Calu3 (cell line): ENCODE measurements at places on chromosomes 2 and 18. TPM values are rescaled to one million over a fixed set of nuclear protein-coding genes. Genes with fewer than 3 reads are reported as not detected.
A peak's percentile ranks its signal among the peaks of the same experiment; 100 is the strongest.

DNA sequence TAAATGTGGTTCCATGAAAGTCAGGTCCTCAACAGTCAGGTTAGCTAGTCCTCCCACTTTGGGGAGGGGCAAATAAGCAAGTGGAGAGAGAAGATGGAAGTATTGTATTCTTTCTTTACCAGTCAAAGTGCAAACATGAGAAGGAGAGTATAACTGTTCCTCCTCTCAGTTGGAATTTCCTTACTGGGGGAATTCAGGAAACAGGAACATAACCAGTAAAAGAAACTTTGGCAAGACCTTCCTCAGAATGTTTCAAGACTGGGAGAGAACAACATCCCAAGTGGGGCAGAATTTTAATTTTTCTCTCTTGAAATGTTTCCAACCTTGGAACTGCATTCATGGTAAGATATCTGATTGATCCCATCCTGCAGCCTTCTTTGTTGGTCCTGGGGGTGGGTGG is 552.4 kb upstream of the TNP1 start:
- H3K27ac ChIP-seq, result no peak overlapping the region
- DNase-seq, result no peak
- H3K4me1 ChIP-seq, result no peaks in the 10 kb centered on the region
- no peaks in the 10 kb centered on the region for H3K27me3 ChIP-seq
- no peaks in the 10 kb centered on the region for H3K36me3 ChIP-seq

- peaks cover 40% of the 10 kb centered on the region for H3K4me1 ChIP-seq
- H3K4me3 ChIP-seq, result peak overlapping the region; percentile 98
- peak; percentile 63 for DNase-seq
- H3K27ac ChIP-seq, result peak overlapping the region; percentile 75
These were observed 1.2 kb downstream of the ZFP36L2 start for GRCh38 chr2:43225093-43225787.

- no peaks in the 10 kb centered on the region for H3K36me3 ChIP-seq
- H3K27ac ChIP-seq, result no peak overlapping the region
- no peak for DNase-seq
- H3K4me1 ChIP-seq, result peaks cover 8% of the 10 kb centered on the region
- peaks cover 5% of the 10 kb centered on the region for H3K27me3 ChIP-seq
These were observed 90.1 kb upstream of the FAM136A start for GRCh38 chr2:70391988-70392387.

DNA sequence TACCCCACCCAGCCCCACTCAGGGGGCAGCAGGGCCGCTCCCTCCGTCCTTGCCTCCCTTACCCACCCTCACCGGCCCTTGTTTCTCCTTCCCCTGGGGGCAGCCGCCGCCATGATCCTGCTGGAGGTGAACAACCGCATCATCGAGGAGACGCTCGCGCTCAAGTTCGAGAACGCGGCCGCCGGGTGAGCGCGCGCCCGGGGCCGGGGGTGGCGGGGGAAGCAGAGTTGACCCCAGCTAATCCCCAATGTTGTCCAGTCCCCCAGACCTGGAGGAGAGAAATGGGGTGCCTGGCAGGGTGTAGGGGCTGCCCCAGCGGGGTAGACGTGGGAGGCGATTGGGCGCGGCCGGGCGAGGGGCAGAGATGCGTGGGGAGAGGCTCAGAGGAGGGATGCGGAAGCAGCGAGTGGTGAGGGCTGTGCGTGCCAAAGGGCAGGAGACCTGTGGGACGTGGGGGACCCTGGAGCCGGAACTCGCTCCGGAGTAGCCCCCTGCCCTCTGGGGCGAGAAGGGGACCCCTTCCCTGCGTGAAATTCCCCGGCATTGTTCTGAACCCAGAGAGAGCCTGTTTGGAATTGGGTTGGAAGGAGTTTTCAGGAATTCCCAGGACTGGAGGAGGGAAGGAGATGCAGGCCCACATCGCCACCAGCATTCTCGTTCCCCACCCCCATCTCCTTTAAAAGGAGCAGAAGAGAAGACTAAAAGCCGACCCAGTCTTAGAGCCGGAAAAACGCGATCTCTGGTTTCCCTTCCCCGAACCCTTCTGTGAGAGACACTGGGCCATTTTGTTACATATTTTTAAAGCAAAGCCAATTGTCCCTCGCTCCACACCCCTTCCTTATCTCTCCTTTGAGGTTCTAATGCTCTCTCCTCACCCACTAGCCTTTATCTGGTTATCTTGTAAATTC is 625 bp downstream of the ARPC2 start:
- H3K4me3 ChIP-seq, result peak overlapping the region; percentile 89
- peaks cover 55% of the 10 kb centered on the region for H3K4me1 ChIP-seq
- H3K36me3 ChIP-seq, result peaks cover 64% of the 10 kb centered on the region
- no peaks in the 10 kb centered on the region for H3K27me3 ChIP-seq
- peak; percentile 45 for DNase-seq
- H3K27ac ChIP-seq, result peak overlapping the region; percentile 96

GRCh38 chr2:105754011-105754410 is 9.3 kb downstream of the NCK2 start:
- H3K4me1 ChIP-seq, result peaks cover 72% of the 10 kb centered on the region
- no peaks in the 10 kb centered on the region for H3K27me3 ChIP-seq
- no peak overlapping the region for H3K27ac ChIP-seq
- peaks cover 21% of the 10 kb centered on the region for H3K36me3 ChIP-seq

GRCh38 chr2:67237288-67237687 is 159.8 kb upstream of the ETAA1 start:
- DNase-seq, result no peak
- no peaks in the 10 kb centered on the region for H3K36me3 ChIP-seq
- no peaks in the 10 kb centered on the region for H3K27me3 ChIP-seq
- H3K4me3 ChIP-seq, result no peak overlapping the region
- peak overlapping the region; percentile 13 for H3K27ac ChIP-seq

GRCh38 chr2:241225545-241225944 is 37.1 kb downstream of the ANO7 start:
- H3K36me3 ChIP-seq, result peaks cover 79% of the 10 kb centered on the region
- no peak overlapping the region for H3K4me3 ChIP-seq
- DNase-seq, result no peak
- H3K4me1 ChIP-seq, result no peaks in the 10 kb centered on the region
- no peaks in the 10 kb centered on the region for H3K27me3 ChIP-seq
- H3K27ac ChIP-seq, result no peak overlapping the region

DNA sequence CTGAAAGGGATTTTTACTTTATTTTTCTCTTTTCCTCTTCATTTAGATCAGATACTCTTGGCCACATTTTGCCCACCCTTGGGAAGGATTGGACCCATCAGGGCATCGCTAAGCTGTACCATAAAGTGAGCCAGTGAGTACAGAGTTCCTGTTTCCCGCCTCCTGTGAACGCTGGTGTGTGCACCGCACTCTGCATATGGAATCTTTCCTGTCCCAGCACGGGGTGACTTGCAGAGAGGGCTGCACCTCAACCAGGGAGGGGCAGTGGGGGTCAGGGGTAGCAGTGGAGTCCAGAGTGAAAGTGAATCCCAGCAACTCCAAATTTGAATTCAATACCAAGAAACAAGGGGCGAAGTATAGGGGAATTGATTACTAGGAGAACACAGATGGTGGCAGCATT is 58.6 kb downstream of the LPIN1 start:
- no peaks in the 10 kb centered on the region for H3K4me1 ChIP-seq
- no peak for DNase-seq
- H3K4me3 ChIP-seq, result no peak overlapping the region
- H3K27ac ChIP-seq, result no peak overlapping the region

DNA sequence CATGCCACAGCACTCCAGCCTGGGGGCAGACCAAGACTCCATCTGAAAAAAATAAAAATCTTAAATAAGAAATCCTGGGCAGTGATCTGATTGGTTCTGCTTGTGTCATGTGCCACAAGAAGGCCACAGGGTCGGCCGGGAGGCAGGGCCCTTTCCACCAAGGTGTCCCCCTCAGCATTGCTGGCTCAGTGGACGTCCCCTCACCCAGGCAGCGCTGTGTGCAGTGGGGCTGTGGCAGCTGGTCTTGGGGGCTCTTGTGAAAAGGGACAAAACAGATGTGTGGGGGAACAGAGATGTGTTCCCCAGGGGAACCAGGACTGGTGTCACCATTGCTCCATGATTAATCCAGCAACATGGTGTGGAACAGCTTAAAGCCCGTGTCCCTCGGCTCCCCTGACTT is 60.5 kb downstream of the HS6ST1 start:
- no peaks in the 10 kb centered on the region for H3K4me1 ChIP-seq
- no peak for DNase-seq
- H3K4me3 ChIP-seq, result no peak overlapping the region

- H3K4me1 ChIP-seq, result no peaks in the 10 kb centered on the region
- no peak for DNase-seq
- H3K27ac ChIP-seq, result no peak overlapping the region
- H3K36me3 ChIP-seq, result peaks cover 10% of the 10 kb centered on the region
- H3K27me3 ChIP-seq, result no peaks in the 10 kb centered on the region
These were observed 19.1 kb upstream of the NARS1 start for GRCh38 chr18:57640749-57641148.

- H3K27ac ChIP-seq, result peak overlapping the region; percentile 92
- H3K4me3 ChIP-seq, result peak overlapping the region; percentile 78
- DNase-seq, result no peak
- H3K4me1 ChIP-seq, result peaks cover 71% of the 10 kb centered on the region
These were observed 6.7 kb downstream of the ASB1 start for GRCh38 chr2:238433300-238433915.

GRCh38 chr2:96816836-96817702 is 1.0 kb downstream of the CNNM3 start:
- peak overlapping the region; percentile 38 for H3K27ac ChIP-seq
- DNase-seq, result peak; percentile 14
- peaks cover 54% of the 10 kb centered on the region for H3K36me3 ChIP-seq
- peak overlapping the region; percentile 77 for H3K4me3 ChIP-seq

- H3K27me3 ChIP-seq, result no peaks in the 10 kb centered on the region
- peaks cover 42% of the 10 kb centered on the region for H3K4me1 ChIP-seq
- peak overlapping the region; percentile 9 for H3K4me3 ChIP-seq
- peak overlapping the region; percentile 7 for H3K27ac ChIP-seq
- H3K36me3 ChIP-seq, result no peaks in the 10 kb centered on the region
- DNase-seq, result peak; percentile 28
These were observed 18.2 kb downstream of the ACSL3 start for GRCh38 chr2:222878877-222879603.

DNA sequence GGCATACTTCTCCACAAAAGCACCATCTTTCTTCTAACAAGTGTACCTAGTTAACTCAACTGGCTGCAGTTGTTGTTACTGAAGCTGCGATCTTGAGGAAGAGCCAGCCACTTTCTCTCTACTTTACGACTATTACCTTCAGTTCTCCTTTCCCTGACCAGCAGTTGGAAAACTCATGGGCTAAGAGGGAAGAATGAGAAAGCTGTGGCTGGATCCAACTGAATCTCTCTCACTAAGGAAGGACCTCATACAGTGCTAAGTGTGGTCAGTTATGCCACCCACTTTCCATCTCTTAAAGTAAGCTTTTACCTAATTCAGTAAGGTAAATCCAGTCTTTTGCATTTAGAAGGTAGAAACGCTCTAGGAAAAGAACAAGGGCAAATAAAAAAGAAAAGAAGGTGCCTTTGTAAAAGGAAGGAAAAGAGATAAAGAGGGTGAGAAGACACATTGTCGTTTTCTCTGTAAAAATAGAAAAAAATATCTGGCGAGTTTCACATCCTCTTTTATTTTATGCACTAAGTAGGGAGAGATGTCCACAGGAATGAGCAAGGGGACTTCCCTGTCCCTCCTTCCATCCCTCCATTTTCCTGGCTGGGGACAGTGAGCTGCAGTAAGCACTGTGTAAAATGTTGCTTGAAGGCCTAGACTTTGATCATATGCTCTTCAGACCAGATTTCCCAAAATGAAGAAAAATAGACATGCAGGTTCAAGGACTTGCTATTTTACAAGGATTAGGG is 73.4 kb downstream of the PLEKHM3 start:
- H3K4me1 ChIP-seq, result peaks cover 22% of the 10 kb centered on the region
- no peak overlapping the region for H3K27ac ChIP-seq
- H3K27me3 ChIP-seq, result no peaks in the 10 kb centered on the region
- no peaks in the 10 kb centered on the region for H3K36me3 ChIP-seq
- no peak for DNase-seq
- H3K4me3 ChIP-seq, result no peak overlapping the region

DNA sequence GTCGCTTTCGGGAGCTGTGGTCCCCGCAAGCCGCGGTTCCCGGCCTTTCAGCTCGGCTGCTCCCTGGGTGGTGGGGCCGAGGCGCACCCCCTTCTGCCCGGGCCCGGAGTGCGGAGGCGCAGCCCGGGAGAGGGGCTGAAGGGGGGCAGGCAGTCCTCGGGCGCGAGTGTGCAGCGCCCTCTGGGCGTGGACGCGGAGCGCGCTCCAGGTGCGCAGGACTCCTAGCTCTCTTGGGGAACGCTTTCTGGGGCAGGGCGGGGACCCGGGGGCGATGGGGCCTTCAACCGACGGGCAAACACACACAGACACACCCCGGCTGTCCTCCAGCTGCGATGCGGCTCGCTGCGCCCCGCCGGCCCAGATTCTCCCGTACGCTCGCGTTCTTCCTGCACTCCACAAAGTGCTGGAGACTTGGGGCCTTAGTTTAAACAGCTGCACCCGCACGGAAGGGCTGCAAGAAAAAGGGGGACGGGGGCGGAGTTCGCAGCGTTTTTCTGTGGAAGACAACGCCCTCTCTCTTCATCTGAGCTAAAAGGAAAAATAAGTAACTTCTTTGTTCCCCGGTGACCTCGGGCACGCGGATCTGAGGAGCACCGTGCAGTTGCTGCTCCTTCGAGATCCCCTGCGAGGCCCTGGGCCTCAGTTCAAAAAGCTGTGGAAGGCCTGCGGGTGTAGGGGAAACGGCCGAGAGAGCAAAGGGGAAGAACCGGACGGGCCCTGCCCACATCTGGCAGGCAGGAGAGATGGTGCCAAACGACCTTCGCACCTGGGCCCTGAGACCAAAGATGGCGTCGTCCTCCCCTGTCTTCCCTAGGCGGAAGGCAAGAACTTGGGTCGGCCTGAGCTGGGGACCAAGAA is 593 bp upstream of the SDC1 start:
- H3K4me1 ChIP-seq, result peaks cover 32% of the 10 kb centered on the region
- H3K27ac ChIP-seq, result peak overlapping the region; percentile 30

GRCh38 chr2:160387558-160388262 is 105.9 kb downstream of the RBMS1 start:
- no peak for DNase-seq
- H3K27me3 ChIP-seq, result no peaks in the 10 kb centered on the region
- H3K4me3 ChIP-seq, result no peak overlapping the region
- H3K27ac ChIP-seq, result no peak overlapping the region
- peaks cover 10% of the 10 kb centered on the region for H3K36me3 ChIP-seq
- peaks cover 41% of the 10 kb centered on the region for H3K4me1 ChIP-seq

GRCh38 chr2:205785507-205786260 is 103.4 kb downstream of the NRP2 start:
- no peaks in the 10 kb centered on the region for H3K27me3 ChIP-seq
- H3K27ac ChIP-seq, result no peak overlapping the region
- H3K36me3 ChIP-seq, result no peaks in the 10 kb centered on the region

Gene SEC11C
- 101 and 106 TPM in 2 replicates for total RNA-seq

Gene LOXHD1
- total RNA-seq, result not detected in 2 replicates

Gene C1GALT1C1L
- total RNA-seq, result 1.3 and 1.5 TPM in 2 replicates

Gene C2orf92
- total RNA-seq, result 6.9 and 8.4 TPM in 2 replicates

Gene INPP5D
- total RNA-seq, result not detected in 2 replicates

Gene SETBP1
- total RNA-seq, result 5.3 and 6.0 TPM in 2 replicates

Gene SCN7A
- total RNA-seq, result not detected in 2 replicates

Gene CD207
- not detected in 2 replicates for total RNA-seq

Gene OBSL1
- total RNA-seq, result 65.9 and 76.5 TPM in 2 replicates

Gene CTAGE1
- not detected in 2 replicates for total RNA-seq

Gene ALK
- not detected in 2 replicates for total RNA-seq

Gene ERMN
- not detected in 2 replicates for total RNA-seq
